ENCODE measurements at places on chromosomes 1 and 21.

GRCh38 chr1:45314266-45314665 lies 12.4 kb upstream of the HPDL start:
- DNase-seq = no peak

DNA sequence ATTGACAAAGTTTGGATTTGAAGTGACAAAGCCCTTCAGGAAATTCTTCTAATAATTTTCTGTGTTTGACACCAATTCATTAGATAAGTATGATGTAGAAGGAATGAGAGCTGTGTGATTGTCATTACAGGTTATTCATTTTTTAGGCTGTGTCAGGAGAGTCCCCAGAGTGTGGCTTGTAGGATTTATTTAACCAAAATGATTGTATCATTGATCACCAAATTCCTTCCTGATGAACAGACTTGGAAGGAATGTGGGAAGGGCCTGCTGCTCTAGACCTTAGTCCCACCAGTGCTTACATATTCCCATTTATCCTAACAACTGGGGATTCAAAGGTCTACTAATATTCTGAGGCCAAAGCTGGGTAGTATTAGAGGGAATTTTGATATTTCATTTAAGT lies 383.3 kb upstream of the KAZN start:
- DNase-seq = no peak

- no peak for DNase-seq
Measured at GRCh38 chr1:160519642-160520435, 3.2 kb downstream of the SLAMF6 start.

DNA sequence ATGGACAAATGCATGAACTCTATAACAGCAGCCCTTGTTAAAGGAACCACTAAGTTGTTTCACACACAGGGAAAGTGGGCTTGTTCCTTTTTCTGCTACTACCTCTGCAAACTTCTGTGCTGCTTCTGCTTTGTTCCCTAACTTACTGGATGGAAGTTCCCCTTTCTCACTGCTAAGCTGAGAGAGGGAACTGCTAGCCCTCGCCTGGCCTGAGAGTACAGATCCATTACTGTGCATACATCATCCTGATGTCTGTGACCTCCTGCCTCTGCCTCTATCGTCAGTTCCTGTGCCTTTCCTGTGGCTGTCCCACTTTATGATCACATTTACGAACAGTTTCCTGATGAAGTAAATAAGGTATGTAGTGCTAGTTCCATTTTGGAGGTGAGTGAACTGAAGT lies 3.5 kb downstream of the GNAT2 start:
- no peak for DNase-seq

- DNase-seq = no peak
Measured at GRCh38 chr1:198628067-198628455, 10.8 kb upstream of the PTPRC start.

DNA sequence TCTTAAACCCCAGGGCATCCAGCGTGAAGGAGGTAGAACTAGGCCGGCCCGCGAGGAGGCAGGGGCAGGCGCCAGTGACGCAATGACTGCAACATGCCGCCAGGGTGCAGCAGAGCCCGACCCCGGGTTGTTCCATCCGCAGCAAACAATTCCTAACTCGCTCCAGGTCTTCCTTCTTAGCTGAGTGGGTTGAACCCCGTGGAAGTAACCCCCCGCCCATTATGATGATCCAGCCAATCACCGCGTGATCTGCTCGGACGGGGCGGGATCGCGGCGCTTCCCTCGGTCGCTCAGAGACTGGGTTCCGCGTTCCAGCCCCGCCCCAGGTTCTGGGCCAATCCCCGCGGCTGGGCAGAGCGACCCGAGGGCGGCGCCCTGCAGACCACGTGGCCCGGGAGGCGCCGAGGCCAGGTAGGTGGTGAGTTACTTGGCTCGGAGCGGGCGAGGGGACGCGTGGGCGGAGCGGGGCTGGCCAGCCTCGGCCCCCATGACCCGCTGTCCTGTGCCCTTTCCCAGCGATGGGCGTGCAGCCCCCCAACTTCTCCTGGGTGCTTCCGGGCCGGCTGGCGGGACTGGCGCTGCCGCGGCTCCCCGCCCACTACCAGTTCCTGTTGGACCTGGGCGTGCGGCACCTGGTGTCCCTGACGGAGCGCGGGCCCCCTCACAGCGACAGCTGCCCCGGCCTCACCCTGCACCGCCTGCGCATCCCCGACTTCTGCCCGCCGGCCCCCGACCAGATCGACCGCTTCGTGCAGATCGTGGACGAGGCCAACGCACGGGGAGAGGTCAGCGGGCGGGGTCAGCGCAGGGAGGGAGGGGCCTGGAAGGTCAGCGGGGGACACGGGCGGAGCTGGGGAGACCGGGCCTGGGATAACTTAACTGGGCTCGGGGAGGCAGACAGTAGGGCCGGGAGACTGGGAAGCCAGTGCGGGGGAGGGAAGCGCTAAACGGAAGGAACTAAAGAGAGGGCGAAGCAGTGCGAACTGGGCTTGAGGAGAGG lies at the start of gene DUSP23:
Gene DUSP23 (plus strand): TSS at position 380 of the 1,000 bp plus-strand sequence. CDS start 139 bp downstream, at position 519.
- DNase-seq = peak; percentile 91

GRCh38 chr21:30349572-30349971 lies 1.2 kb upstream of the KRTAP23-1 start:
- no peak for DNase-seq

DNA sequence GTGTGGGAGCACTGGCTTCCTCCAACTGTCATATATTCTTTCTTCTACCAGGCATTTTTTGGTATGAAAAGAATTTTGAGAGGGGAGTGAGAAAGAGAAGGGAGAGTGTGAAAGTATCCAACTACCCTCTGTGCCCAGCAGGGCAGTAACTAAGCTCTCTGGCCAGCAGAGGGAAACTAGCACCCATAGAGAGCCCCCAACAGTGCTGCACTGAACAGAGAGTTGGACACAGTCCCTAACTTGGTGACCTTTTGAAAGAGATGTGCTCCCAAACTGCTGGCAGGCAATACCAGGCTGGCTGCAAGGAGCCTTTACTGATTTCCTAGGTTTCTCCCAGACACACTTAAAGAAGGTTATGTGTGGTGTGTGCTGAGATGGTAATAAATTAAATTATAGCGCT lies 118.8 kb upstream of the PBX1 start:
- no peak for DNase-seq

DNA sequence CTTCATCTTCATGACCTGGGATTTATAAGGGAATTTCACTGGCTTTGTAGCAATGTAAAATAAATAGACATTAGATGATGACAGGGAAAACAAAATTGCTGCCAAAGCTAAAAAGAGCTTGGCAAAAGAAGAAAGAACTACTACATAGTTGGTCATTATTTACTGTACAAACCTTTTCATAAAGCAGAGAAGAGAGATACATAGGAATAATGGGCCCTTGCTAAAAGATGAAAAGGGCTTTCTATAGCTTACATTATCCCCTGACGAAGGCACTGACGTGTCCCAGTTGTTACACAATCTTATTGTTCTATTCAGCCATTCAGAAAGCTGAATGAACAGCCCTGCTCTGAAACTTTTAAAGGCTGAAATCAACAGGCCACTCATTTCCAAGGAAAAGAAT lies 57.1 kb downstream of the ZC3H11B start:
- no peak for DNase-seq

DNA sequence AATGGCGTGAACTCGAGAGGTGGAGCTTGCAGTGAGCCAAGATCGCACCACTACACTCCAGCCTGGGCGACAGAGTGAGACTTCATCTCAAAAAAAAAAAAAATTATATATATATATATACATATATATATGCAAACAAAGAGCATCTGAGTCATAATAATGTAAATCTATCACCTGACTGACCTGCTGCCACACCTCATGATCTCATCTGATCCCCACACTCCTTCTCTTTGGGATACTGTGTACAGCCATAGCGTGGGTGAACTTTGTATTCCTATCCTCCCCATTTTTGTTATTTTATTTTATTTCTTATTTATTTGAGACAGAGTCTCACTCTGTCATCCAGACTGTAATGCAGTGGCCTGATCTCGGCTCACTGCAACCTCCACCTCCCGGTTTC lies 2.6 kb upstream of the HDAC1 start:
- no peak for DNase-seq

DNA sequence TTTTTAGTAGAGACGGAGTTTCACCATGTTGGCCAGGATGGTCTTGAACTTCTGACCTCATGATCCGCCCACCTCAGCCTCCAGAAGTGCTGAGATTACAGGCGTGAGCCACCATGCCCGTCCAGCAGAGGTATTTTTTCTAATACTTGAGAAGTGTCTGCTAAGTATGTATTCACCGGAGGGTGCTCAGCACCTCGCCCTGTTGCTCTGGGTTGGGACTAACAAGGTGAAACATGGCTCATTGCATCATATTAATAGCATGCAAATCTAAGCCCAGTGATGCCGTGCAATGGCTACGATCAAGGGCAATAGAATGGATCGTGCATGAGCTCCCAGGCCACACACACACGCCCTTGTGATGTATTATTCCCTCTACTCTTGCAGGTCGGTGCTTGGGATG lies 68.7 kb downstream of the PDE9A start:
- DNase-seq = no peak

- no peak for DNase-seq
Measured at GRCh38 chr1:13507075-13507474, 6.7 kb downstream of the LRRC38 start.

- no peak for DNase-seq
Measured at GRCh38 chr1:87150143-87150542, 178.5 kb upstream of the LMO4 start.

DNA sequence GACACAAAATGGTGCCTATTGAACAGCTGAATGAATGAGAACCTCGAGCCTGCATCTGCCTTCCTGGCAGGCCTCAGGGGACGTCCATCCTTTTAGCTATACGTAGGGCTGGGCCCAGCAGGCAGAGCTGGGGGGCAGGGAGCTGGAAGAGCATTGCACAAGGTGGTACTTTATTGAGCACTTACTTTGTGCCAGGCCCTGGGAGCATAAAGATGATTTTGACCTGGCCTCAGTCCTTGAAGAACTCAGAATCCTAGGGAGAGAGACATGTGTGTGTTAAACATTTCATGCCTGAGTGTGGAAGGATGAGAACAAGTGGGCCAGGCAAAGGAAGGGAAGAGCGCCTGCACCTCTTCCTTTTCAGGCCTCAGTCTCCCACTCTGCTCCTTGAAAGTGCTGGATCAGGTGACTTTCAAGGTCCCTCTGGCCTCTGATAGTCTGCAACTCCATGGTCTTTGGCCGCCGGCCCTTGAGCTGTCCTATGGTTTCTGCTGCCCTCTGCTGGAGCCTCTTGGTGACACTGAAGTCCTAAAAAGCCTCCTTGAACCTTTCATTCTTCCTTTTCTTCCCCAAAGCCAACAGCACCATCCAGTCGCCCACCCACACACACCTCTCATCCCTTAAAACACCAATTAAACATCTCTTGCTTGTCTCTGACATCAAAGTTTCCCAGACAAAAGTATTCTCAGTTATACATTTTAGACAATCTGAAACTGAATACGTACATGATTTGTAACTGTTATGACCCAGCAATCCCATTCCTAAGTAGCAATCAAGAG lies 3.5 kb upstream of the PEAR1 start:
- DNase-seq = no peak

- DNase-seq = no peak
Measured at GRCh38 chr1:72524021-72524420, 241.7 kb upstream of the NEGR1 start.

DNA sequence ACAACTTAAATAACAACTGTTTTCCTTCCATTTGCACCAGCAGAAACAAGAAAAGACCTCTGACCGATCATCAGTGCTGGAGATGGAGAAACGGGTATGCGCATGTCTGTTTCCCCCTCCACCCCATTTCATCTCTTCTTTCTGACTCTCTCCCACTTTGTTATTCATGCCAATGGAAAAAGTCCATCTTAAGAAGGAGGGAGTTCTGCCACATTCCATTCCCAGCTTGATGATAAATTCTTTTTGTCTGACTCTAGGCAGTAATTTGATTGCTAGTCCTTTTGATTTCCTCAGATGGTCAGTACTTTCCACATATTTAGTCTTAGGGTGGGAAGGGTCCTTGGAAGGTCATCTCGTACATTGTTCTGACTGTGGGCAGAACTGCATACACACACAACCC lies 142.5 kb downstream of the SYT2 start:
- no peak for DNase-seq

GRCh38 chr21:42352441-42353095 lies 1.8 kb upstream of the TFF2 start:
- no peak for DNase-seq

DNA sequence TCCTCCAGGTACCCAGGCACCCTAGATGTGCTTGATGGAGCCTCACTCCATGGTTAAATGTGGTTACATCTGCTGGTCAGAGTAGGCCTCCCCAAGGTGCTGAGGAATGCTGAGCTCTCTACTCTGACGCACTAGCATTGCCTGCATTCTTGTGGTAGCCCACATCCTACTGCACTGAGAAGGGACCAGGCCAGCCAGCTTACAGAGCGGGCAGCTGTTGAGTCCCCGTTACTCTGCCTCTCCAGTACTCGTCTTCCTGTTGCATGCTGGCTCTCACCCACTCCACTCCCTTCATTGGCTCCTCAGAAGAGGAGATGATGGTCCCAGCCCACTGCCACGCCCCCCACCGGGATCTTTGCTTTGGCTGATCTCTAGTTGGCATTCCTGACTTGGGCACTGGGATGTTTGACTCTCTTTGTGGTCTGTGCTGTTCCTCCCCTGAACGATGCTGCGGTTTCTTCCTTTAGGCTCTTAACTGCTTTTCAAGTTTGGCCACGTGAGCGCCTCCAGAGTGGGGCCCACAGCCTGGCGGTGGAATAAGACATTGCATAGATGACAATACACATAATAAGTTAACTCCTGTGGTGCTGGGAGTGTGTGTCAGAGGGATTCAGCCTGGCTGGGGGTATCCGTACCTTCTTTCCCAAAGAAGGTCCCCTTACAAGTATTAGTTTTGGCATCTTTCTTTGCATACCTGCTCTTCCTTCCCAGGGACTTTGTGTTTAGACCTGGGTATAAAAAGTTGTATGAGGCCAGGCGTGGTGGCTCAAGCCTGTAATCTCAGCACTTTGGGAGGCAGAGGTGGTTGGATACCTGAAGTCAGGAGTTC lies 18.6 kb downstream of the AZIN2 start:
- peak; percentile 40 for DNase-seq

GRCh38 chr21:44836349-44836665 lies 18.4 kb upstream of the SUMO3 start:
- DNase-seq = no peak

GRCh38 chr1:25100151-25100833 lies 132.0 kb downstream of the SYF2 start:
- DNase-seq = no peak

DNA sequence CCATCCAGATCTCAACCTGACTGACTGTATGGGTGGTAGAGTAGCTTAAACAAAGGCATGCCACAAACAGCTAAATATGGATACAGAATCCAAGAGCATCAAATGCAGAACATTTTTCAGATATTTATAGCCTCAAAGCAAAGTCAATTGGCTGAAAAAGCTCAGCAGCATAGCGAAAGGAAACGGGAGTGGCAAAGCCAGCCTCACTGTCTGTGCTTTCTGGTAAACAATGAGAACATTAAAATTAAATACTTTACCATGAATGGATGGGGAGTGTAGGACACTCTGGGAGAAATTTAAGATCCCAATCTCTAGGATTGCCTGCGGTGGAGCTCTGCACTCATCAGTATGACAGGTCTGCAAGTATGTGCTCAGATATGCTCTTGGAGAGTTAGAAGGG lies 4.4 kb downstream of the RASAL2 start:
- DNase-seq = no peak

DNA sequence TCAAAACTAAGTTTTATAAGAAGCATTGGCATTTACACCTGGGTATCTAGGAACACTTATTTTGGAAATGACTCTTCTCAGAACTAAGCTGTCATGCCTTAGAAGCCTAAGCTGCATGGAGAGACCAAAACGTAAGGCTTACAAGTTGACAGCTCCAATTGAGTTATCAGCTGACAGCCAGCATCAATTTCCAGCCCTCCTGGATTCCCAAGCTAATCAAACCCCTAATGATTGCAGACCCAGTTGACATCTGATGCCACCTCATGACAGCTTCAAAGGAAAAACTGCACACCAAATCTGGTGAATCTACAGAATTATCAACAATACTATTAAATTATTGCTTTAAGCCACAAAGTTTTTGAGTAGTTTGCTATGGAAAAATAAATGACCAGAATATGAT lies 187.6 kb upstream of the PRMT6 start:
- no peak for DNase-seq
